ENCODE measurements at places on chromosomes 4 and X. TPM values are rescaled to one million over a fixed set of nuclear protein-coding genes. Genes with fewer than 3 reads are reported as not detected.

OTUD6A gene
- total RNA-seq, result not detected

CPLX1 gene
- total RNA-seq, result under 0.01 TPM

TEX11 gene
- 0.05 TPM for total RNA-seq

ADGRG4 gene
- under 0.01 TPM for total RNA-seq

IL21 gene
- not detected for total RNA-seq

SPACA5B gene
- total RNA-seq, result not detected

GPR34 gene
- not detected for total RNA-seq

SLC4A4 gene
- 12.0 TPM for total RNA-seq

DNA sequence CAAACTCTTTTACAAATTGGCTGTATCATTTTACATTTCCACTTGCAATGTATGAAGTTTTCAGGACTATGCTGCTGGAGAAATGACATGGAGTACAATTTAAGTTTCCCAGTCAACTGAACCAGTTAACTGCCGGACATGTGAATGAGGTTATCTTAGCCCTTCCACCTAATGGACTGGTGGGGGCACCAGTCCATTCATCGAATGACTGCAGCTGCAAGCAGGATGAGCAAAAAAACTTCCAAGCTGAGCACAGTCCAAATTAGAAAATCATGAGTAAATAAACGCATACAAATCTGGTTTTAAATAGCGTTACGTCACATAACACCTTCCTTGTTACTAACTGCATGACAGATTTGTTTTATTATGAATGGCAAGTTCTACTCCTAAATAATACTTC, 1131.5 kb downstream of the PCDH18 start:
- no peak for DNase-seq

DNA sequence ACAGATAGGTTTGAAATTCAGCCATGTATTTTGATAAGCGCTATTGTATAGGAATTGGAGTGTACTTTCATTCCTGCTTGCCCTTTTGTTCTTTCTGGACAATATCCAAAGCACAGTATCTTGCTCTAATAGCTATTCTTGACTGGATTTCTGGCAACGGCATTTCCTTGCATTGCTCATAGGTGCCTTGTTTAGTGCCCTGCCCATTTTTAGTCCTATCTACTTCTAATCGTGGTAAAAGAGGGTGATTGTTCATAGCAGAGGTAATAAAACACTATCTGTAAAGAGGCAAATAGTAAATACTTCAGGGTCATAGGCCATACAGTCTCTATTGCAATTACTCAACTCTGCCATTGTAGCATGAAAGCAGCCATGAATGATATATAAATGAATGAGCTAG, 155.9 kb downstream of the IL1RAPL2 start:
- DNase-seq, result no peak

DNA sequence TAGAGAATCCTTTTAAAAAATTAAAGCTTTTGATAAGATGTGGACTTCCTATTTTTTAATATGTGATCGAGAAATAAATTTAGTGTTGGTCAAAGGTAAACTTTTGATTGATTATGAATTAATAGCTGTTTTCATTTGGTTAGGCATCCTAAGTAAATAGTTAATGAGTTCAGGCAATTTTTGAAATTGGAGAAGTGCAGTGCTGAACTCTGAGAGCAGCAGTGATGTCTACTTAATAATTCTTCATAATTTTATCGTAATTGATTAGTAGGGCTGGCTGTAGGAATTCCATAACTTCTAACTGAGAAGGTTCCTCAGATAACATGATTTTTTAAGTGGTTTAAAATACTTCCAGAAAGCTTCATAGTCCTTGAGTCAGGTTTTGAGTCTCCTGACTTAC, 1.5 kb downstream of the MND1 start:
- DNase-seq, result no peak

DNA sequence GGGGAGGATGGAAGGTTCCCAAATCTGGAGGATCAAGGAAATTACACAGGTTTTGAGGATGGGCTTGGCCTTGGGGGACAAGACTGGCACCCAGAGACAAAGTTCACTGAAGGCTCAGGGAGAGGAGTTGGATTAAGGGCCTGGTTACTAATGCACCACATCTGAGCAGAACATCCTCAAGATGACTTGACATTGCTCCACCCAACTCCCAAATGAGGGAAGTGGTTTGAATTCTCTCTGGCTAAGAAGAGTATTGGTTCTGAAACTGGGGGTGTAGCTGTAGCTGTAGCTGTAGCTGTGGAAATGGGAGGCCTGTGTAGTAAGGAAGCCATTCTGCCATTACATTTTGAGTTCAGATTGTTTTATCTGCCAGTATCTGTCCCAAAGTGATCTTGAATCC, 129.4 kb downstream of the RASL11B start:
- DNase-seq, result no peak

- DNase-seq, result no peak
Measured at GRCh38 chrX:41677183-41678060, 11.4 kb upstream of the GPR34 start.

GRCh38 chrX:153933748-153934147, 1.1 kb downstream of the NAA10 start:
- DNase-seq, result no peak

GRCh38 chrX:139971394-139971749, 6.1 kb upstream of the CXorf66 start:
- no peak for DNase-seq

DNA sequence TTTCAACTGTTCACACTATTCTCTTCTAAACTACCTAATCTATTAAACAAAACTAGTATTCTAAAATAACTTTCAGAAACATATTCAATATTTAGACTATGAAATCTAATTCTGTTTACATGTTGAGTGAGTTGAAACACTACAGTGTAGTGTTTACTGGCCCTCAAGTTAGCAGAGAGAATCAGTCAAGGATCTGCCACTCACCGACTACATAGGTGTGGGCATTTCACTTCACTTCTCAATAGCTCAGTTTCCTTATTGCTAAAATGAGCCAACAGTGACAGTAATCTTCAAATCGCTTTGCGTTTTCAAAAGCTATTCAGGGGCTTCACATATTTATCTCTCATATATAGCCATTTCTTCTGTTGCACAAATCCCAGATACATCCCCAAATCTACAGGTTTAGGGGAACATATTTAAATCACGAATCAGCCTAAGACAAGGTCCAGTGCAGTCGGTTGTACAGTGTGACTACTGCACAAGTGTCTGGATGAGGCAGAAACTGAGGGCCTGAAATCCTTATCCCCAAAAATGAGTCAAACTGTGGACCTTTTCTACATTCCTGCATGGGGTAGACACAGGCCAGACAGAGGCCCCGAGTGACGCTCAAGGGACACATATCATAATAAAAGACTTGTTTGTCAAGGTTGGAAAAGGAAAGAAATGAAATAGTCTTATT, 129.8 kb downstream of the PPP3CA start:
- no peak for DNase-seq

- no peak for DNase-seq
Measured at GRCh38 chr4:1961563-1961962, 47.2 kb downstream of the NELFA start.

GRCh38 chr4:18105030-18106011, 83.8 kb upstream of the LCORL start:
- DNase-seq, result no peak

- DNase-seq, result peak; percentile 34
Measured at GRCh38 chr4:156906325-156906724, 65.3 kb downstream of the PDGFC start.

DNA sequence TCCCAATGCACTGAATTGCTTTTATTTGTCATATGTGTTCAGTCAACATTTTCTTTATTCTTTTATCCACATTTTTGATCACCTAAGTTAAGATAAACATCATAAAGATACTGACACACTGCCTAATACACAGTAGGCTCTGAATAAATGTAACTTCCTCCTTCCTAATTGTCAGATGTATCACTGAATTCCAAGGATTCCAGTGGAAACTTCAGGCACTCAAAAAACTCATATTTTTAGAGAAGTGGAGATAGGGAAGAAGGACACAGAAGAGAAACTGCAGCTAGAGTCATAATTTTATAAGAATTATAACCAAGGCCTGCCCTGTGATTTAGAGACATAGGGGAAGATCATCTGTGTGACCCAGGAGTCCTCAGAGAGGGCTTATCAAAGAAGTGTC, 753.3 kb downstream of the ADGRL3 start:
- DNase-seq, result no peak

Measured in renal cortical epithelial cell (primary cell).